NCI-H2029 treated with DMSO at 0.1 percent for 48 hours (cell line): ENCODE measurements at places on chromosomes 1 and 21.

GRCh38 chr1:22920734-22921451, 51.8 kb downstream of the LACTBL1 start:
- no peak for DNase-seq

- no peak for DNase-seq
These were observed 7.6 kb upstream of the C1orf174 start for GRCh38 chr1:3907621-3908165.

DNA sequence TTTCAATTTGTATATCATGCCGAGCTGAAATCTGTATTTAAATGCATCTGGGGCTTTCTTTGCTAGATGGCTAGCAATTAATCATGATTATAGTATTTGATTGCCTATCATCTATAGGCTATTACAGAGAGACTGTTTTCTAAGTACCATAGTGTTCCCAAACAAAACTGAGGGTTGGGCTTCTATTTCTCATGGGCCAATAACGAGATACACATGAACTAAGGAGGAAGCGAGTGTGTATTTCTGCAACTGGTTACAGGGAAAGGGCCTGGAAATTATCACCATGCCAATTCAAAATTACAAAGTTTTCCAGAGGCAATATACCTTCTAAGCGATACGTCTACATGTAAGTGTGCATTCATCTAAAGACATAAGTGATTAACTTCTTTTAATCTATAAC, 744.5 kb upstream of the BRINP3 start:
- DNase-seq = no peak

DNA sequence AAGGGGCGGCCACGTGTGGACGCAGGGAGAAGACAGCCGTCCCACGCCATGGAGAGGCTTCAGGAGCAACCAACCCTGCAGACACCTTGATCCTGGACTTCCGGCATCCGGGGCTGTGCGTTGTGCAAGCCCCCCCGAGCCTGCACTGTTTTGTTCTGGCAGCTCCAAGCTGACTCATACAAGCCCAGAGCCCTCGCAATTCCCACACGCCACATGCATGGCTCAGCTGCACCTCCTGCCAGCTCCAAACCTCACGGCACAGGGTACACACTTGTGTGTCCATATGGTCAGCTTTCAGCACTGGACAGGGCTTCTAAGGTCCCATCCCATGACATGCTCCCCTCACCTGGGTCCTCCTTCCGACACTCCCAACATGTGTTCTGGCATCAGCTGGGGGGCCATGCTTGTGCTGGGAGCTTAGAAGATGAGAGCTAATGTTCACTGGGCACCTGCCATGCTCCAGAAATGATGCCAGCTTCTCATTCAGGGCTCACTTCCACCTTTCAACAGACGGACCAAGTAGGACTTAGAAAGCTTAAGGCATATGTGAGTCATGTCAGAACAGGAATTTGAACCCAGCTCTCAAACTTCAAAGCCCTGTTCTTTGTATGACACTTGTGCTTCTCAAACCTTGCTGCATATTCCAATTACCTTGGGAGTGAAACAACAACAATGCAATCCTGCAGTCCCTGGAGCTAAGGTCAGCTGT, 137.3 kb downstream of the PGBD5 start:
- DNase-seq = no peak

- DNase-seq = no peak
These were observed 19.7 kb downstream of the FGGY start for GRCh38 chr1:59316497-59317128.

DNA sequence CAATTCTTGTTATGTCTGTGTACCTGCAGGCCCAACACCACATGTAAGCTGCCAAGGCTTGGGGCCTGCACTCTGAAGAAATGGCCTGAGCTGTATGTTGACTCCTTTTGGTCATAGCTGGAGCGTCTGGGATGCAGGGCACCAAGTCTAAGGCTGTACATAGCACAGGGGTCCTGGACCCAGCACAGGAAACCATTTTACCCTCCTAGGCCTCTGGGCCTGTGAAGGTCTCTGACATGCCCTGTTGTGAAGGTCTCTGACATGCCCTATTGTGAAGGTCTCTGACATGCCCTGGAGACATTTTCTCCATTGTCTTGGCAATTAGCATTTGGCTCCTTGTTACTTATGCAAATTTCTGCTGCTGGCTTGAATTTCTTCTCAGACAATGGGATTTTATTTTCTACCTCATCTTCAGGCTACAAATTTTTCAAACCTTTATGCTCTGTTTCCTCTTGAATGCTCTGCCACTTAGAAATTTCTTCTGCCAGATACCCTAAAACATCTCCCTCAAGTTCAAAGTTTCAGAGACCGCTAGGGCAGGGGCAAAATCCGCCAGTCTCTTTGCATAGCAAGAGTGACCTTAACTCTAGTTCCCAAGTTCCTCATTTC, 246.7 kb upstream of the B3GALT2 start:
- no peak for DNase-seq

- DNase-seq = peak; percentile 46
These were observed 212.2 kb upstream of the RAB4A start for GRCh38 chr1:229058729-229059128.

GRCh38 chr21:20997636-20998455, at the start of gene NCAM2:
Gene NCAM2 (plus strand): TSS chr21:20998409.
- DNase-seq = peak; percentile 53

- DNase-seq = no peak
These were observed 124.4 kb upstream of the GORAB start for GRCh38 chr1:170407581-170407980.
